Trophoblast cell (in vitro differentiated cells and primary cell): ENCODE measurements at places on chromosomes 11 and 22.

- DNase-seq, result peak; percentile 62
- H3K27ac ChIP-seq, result no peak overlapping the region
- H3K36me3 ChIP-seq, result no peaks in the 10 kb centered on the region
- peak overlapping the region; percentile 80 for H3K4me3 ChIP-seq
These were observed 394 bp downstream of the KIAA1671 start for GRCh38 chr22:24952837-24953383.

GRCh38 chr22:50702261-50702671 lies 29.6 kb downstream of the SHANK3 start:
- H3K27ac ChIP-seq, result no peak overlapping the region
- no peak for DNase-seq
- H3K36me3 ChIP-seq, result no peaks in the 10 kb centered on the region
- peaks cover 8% of the 10 kb centered on the region for H3K4me1 ChIP-seq
- H3K27me3 ChIP-seq, result peaks cover 5% of the 10 kb centered on the region

DNA sequence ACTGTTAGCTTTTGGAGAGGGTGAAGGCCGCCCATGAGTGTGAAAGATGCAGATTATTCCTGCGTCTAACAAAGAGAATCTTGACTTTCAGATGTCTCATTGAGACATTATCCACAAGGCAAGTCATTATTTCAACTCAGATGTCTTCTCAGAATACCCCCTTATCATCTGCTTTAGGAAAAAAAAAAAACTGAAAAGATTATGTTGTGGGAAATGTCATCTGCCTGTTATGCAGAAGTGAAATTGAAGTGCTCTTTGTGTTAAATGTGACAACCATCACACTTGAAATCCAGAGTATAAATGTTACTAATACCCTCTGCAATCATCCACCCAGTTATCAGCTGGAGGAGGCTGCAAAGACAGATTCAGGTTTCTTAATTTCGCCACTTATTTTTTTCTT lies 239.6 kb downstream of the LARGE1 start:
- H3K4me3 ChIP-seq, result no peak overlapping the region
- no peak overlapping the region for H3K27ac ChIP-seq
- H3K27me3 ChIP-seq, result no peaks in the 10 kb centered on the region
- no peaks in the 10 kb centered on the region for H3K36me3 ChIP-seq

DNA sequence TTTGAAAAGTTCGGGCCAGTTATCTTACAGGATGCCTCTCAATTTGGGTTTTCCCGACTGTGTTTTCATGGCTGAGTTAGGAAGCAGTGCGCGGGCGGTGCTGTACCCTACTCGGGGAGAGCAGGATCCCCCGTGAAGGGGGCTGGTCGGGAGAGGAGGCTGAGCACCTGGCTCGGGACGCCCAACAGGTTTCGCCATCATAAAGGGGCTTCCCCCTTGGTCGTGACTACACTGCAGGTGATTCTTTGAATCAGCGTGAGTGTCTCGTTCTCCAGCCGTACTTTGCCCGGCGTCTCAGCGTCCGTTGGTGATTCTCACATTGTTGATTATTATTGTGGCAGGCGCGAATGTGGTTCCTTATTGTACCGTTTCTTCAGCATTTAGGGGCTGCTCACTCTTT lies 46.6 kb downstream of the ST14 start:
- no peak for DNase-seq
- no peaks in the 10 kb centered on the region for H3K27me3 ChIP-seq
- H3K4me1 ChIP-seq, result no peaks in the 10 kb centered on the region

GRCh38 chr11:34948696-34949095 lies 32.3 kb downstream of the PDHX start:
- H3K27ac ChIP-seq, result no peak overlapping the region
- no peak overlapping the region for H3K4me3 ChIP-seq
- peaks cover 2% of the 10 kb centered on the region for H3K4me1 ChIP-seq
- DNase-seq, result no peak
- H3K36me3 ChIP-seq, result no peaks in the 10 kb centered on the region
- H3K27me3 ChIP-seq, result no peaks in the 10 kb centered on the region

DNA sequence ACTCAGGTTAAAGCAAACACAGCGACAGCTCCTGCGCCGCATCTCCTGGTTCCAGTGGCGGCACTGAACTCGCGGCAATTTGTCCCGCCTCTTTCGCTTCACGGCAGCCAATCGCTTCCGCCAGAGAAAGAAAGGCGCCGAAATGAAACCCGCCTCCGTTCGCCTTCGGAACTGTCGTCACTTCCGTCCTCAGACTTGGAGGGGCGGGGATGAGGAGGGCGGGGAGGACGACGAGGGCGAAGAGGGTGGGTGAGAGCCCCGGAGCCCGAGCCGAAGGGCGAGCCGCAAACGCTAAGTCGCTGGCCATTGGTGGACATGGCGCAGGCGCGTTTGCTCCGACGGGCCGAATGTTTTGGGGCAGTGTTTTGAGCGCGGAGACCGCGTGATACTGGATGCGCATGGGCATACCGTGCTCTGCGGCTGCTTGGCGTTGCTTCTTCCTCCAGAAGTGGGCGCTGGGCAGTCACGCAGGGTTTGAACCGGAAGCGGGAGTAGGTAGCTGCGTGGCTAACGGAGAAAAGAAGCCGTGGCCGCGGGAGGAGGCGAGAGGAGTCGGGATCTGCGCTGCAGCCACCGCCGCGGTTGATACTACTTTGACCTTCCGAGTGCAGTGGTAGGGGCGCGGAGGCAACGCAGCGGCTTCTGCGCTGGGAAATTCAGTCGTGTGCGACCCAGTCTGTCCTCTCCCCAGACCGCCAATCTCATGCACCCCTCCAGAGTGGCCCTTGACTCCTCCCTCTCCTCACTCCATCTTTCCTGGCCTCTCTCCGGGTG lies at the start of the genes ATM and NPAT:
TSS of gene ATM (plus strand) at position 494 of the 774 bp plus-strand sequence. CDS start 4,558 bp downstream, outside the sequence.
TSS of gene NPAT (minus strand) at position 65 of the 774 bp plus-strand sequence. CDS start 102 bp downstream, outside the sequence.
- H3K4me3 ChIP-seq, result peak within 1 kb of the TSS; percentile 93
- no peaks in the 10 kb centered on the region for H3K27me3 ChIP-seq
- H3K4me1 ChIP-seq, result peaks cover 2% of the 10 kb centered on the region
- H3K27ac ChIP-seq, result peak within 1 kb of the TSS; percentile 91
- no peaks in the 10 kb centered on the region for H3K36me3 ChIP-seq

DNA sequence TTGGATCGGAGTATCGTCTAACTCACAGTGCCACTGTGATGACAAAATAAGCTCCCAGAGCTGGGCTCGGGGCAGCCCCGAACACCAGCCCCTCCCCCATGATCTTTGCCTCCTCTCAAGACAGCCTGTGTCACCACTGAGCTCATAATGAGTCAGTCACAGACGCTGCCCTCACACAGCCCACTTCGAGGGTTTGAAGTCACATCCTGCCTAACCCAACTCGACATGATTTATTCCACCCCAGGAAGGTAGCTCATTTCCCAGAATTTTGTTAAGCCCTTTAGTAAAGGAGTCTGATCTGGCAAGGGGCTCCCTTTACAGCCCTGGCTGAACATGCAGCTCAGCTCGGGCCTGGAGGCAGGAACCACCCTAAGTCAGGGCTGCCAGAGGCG lies 22.8 kb downstream of the MYH9 start:
- H3K36me3 ChIP-seq, result peaks cover 23% of the 10 kb centered on the region
- H3K27ac ChIP-seq, result peak overlapping the region; percentile 48
- no peaks in the 10 kb centered on the region for H3K27me3 ChIP-seq
- peak; percentile 64 for DNase-seq
- H3K4me1 ChIP-seq, result peaks cover 75% of the 10 kb centered on the region
- H3K4me3 ChIP-seq, result no peak overlapping the region

- no peak overlapping the region for H3K27ac ChIP-seq
- H3K4me3 ChIP-seq, result no peak overlapping the region
- H3K36me3 ChIP-seq, result no peaks in the 10 kb centered on the region
- no peaks in the 10 kb centered on the region for H3K27me3 ChIP-seq
These were observed 450.4 kb downstream of the MIAT start for GRCh38 chr22:27107824-27108223.

DNA sequence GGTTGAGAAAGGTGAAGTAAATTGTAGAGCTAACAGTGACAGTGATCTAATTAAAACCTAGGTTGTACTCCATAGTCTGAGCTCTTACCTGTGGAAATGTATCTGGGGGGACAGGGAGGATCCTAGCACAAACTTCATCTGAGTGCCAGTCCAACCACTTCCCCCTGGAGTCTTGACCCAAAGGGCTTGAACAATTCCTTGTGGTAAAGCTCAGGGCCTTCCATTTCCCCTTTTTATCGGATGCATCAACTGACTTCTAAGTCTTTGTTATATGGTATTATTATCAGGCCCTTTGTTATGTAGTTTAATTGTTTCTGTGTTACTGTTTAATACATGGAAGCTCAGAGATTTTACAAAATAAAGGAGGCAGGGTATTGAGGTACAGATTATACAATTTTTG lies 140.2 kb upstream of the SESN3 start:
- no peaks in the 10 kb centered on the region for H3K36me3 ChIP-seq
- DNase-seq, result no peak

- H3K27me3 ChIP-seq, result no peaks in the 10 kb centered on the region
- H3K36me3 ChIP-seq, result no peaks in the 10 kb centered on the region
- DNase-seq, result no peak
- no peak overlapping the region for H3K4me3 ChIP-seq
These were observed 86.6 kb downstream of the DDX10 start for GRCh38 chr11:108751444-108751843.

DNA sequence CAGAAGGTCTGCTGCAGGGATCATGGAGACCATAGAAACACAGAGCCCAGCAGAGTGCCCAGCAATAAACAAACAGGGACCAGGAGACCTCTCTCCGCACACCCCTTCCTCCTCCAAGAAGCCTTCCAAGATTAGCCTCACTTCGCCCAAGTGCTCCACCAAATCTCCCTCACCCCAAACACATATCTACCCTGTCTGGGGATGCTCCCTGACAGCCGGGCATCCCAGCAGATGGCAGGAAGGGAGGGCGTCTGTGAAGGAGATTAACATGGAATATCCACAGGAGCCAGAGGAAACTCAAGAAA lies 26.5 kb downstream of the ARAP1 start:
- H3K27ac ChIP-seq, result no peak overlapping the region
- no peaks in the 10 kb centered on the region for H3K27me3 ChIP-seq
- peaks cover 20% of the 10 kb centered on the region for H3K4me1 ChIP-seq
- H3K4me3 ChIP-seq, result no peak overlapping the region
- H3K36me3 ChIP-seq, result no peaks in the 10 kb centered on the region

GRCh38 chr22:31867386-31868153 lies 76.8 kb upstream of the YWHAH start:
- peaks cover 3% of the 10 kb centered on the region for H3K36me3 ChIP-seq
- no peak overlapping the region for H3K4me3 ChIP-seq
- no peak for DNase-seq
